ENCODE measurements at places on chromosomes 2 and 18.

DNA sequence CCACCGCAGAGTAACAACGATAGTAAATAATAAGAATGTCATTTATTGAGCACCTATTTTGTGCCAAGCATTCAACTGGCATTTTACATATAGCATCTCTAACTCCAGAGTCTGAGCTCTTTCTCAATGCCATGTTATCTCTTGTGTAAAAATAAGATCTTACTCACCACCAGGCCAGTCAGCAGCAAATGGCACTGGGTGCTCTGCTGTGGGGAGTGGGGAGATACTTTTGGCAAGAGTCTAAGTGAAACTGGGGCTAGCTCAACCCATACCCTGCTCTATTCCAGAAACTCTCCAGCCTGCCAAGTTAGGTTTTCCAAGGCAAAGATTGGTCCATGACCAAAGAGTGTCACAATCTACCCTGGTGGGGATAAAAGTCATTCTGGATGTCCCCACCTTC, 5.0 kb upstream of the SLC4A3 start:
- peaks cover 64% of the 10 kb centered on the region for H3K27me3 ChIP-seq
- DNase-seq, result no peak
- H3K36me3 ChIP-seq, result no peaks in the 10 kb centered on the region
- no peak overlapping the region for H3K27ac ChIP-seq
- peaks cover 8% of the 10 kb centered on the region for H3K4me1 ChIP-seq

DNA sequence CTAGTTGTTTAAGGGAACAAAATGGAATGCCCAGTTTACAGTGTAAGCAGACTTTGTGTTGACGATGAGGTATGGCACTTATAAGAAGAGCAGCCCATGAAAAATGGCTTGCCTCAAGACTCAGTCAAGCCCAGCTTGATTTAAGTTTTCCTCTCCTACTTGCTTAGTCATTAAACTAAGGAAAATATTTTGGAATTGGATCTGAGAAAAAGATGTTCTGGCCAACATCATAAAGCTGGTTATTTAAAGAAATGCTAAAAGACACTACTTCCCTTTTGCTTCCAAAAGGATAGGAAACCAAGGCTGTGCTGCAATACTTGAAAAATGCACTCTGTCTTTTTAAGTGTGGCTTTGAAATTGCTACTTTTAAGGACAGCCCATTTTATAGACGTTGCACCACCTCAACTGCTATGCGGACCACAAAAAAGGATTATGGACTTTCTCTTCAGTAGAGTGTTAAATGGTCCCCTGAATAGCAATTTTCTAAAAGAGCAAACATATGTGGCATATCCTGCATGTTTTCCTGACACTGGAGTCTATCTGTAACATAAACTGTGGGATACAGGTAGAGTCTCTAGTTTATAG, 32.1 kb downstream of the CCDC141 start:
- no peak overlapping the region for H3K4me3 ChIP-seq
- H3K4me1 ChIP-seq, result peaks cover 5% of the 10 kb centered on the region
- H3K27me3 ChIP-seq, result no peaks in the 10 kb centered on the region

- DNase-seq, result no peak
- no peaks in the 10 kb centered on the region for H3K27me3 ChIP-seq
- H3K36me3 ChIP-seq, result no peaks in the 10 kb centered on the region
- H3K4me3 ChIP-seq, result no peak overlapping the region
- peaks cover 82% of the 10 kb centered on the region for H3K4me1 ChIP-seq
Measured at GRCh38 chr2:239307921-239308613, 92.8 kb downstream of the HDAC4 start.

DNA sequence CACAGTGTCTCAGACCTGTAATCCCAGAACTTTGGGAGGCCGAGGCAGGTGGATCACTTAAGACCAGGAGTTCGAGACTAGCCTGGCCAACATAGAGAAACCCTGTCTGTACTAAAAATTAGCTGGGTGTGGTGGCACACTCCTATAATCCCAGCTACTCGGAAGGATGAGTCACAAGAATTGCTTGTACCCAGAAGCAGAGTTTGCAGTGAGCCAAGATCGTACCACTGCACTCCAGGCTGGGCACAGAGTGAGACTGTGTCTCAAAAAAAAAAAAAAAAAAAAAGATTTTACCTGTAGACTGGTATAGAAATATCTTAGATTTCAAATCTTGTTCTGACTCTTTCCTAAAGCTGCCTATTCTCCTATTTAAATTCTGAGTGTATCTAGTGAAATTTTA, 7.2 kb upstream of the KLHL29 start:
- DNase-seq, result no peak
- peaks cover 34% of the 10 kb centered on the region for H3K27me3 ChIP-seq
- H3K4me3 ChIP-seq, result no peak overlapping the region

DNA sequence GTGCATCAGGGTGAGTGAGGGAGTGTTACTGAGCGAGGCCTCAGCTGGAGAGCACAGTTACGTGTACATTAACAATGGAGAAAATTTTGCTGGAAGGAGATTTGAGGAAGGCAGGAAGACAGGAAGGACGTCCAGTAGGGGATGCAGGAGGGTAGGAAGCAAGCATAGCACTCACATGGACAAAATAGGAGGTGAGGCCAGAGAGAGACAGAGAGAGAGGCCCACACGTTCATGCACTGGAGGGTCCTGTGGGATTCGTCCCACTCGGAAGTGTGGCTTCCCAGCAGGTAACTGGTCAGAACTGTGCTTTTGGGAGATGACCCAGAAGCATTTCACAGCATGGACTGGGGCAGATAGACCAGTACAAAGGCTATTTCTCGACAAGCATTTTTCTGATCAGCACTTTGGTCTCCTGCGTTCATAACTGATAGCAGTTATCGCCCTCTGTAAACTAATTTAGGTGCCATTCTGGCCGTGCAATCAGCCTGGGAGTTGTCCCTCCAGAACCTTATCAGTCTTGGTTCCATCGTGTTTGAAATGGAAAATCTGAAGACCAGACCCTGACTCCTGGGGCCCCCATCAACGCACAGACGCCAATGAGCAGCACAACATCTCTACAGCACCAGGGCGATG, 5.7 kb downstream of the LCT start:
- H3K27ac ChIP-seq, result peak overlapping the region; percentile 41
- peaks cover 25% of the 10 kb centered on the region for H3K4me1 ChIP-seq
- no peak for DNase-seq
- H3K4me3 ChIP-seq, result no peak overlapping the region
- H3K27me3 ChIP-seq, result peaks cover 3% of the 10 kb centered on the region

- H3K4me3 ChIP-seq, result no peak overlapping the region
- H3K4me1 ChIP-seq, result peaks cover 37% of the 10 kb centered on the region
- no peak overlapping the region for H3K27ac ChIP-seq
- DNase-seq, result no peak
- H3K27me3 ChIP-seq, result no peaks in the 10 kb centered on the region
Measured at GRCh38 chr2:6927186-6927585, 10.0 kb downstream of the RNF144A start.

DNA sequence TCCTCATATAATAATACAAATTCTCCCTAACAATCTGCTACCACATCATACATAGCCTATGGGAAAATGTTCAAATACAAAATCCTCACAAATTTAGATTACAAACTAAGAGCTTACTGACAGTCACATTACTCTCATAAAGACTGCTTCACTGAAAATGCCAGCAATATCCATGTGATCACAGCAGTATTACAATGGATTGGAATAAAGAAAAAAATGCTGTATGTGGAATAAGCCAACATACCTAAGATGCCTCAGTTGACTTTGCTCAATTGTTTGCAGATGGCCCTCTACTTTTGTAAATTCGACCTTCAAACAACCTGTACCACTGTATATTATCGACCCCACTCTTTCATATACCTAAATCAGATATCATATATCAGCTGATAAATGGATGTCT, 88.7 kb downstream of the DYM start:
- no peaks in the 10 kb centered on the region for H3K27me3 ChIP-seq
- H3K27ac ChIP-seq, result no peak overlapping the region
- H3K36me3 ChIP-seq, result peaks cover 5% of the 10 kb centered on the region
- no peak for DNase-seq
- no peak overlapping the region for H3K4me3 ChIP-seq

DNA sequence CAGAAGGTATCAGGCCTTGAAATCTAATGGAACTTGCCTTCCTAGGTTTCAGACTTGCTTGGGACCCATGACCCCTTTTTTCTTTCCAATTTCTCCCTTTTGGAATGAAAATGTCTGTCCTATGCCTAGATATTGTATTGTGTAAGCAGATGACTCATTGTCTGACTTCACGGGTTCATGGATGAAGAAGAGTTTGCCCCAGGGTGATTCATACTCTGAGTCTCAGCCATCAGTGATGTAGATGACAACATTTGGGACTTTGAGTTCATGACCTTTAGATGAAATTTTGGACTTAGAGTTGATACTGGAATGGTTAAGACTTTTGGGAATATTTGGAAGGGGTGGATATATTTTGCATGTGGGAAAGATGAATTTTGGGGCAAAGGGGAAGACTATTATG, 11.2 kb upstream of the SCYGR5 start:
- no peak overlapping the region for H3K27ac ChIP-seq
- no peak for DNase-seq
- no peaks in the 10 kb centered on the region for H3K36me3 ChIP-seq
- no peak overlapping the region for H3K4me3 ChIP-seq
- H3K27me3 ChIP-seq, result peaks cover 4% of the 10 kb centered on the region

- no peak overlapping the region for H3K4me3 ChIP-seq
- peaks cover 7% of the 10 kb centered on the region for H3K27me3 ChIP-seq
- DNase-seq, result no peak
- H3K27ac ChIP-seq, result no peak overlapping the region
- H3K4me1 ChIP-seq, result peaks cover 39% of the 10 kb centered on the region
Measured at GRCh38 chr2:128284841-128285240, 33.8 kb downstream of the HS6ST1 start.

DNA sequence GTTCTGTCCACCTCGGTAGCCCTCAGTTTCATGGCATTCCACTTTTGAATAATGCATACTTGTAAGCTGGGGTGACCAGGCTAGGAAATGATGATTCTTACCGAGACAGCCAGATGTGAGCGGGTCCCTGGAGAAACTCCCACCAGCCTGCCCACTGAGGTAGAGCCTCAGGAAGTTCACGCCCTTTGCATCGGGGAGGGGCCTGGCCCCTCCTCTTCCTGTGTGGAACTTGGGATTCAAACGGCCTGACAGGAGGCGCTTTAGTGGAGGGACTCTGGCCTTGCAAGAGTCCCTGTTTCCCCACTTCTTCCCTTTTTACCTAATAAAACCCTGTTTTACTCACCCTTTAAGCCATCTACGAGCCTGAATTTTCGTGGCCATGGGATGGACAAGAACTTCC, 44.6 kb downstream of the MRO start:
- peaks cover 7% of the 10 kb centered on the region for H3K4me1 ChIP-seq
- no peak overlapping the region for H3K27ac ChIP-seq
- peaks cover 6% of the 10 kb centered on the region for H3K36me3 ChIP-seq
- H3K4me3 ChIP-seq, result no peak overlapping the region
- peaks cover 7% of the 10 kb centered on the region for H3K27me3 ChIP-seq

GRCh38 chr2:74938264-74938663, 20.2 kb upstream of the POLE4 start:
- H3K4me1 ChIP-seq, result no peaks in the 10 kb centered on the region
- no peaks in the 10 kb centered on the region for H3K36me3 ChIP-seq
- peaks cover 14% of the 10 kb centered on the region for H3K27me3 ChIP-seq

GRCh38 chr18:43589611-43590151, 312.4 kb upstream of the SYT4 start:
- no peaks in the 10 kb centered on the region for H3K4me1 ChIP-seq
- no peak overlapping the region for H3K4me3 ChIP-seq
- H3K36me3 ChIP-seq, result no peaks in the 10 kb centered on the region
- no peak overlapping the region for H3K27ac ChIP-seq
- H3K27me3 ChIP-seq, result peaks cover 4% of the 10 kb centered on the region
- DNase-seq, result no peak

DNA sequence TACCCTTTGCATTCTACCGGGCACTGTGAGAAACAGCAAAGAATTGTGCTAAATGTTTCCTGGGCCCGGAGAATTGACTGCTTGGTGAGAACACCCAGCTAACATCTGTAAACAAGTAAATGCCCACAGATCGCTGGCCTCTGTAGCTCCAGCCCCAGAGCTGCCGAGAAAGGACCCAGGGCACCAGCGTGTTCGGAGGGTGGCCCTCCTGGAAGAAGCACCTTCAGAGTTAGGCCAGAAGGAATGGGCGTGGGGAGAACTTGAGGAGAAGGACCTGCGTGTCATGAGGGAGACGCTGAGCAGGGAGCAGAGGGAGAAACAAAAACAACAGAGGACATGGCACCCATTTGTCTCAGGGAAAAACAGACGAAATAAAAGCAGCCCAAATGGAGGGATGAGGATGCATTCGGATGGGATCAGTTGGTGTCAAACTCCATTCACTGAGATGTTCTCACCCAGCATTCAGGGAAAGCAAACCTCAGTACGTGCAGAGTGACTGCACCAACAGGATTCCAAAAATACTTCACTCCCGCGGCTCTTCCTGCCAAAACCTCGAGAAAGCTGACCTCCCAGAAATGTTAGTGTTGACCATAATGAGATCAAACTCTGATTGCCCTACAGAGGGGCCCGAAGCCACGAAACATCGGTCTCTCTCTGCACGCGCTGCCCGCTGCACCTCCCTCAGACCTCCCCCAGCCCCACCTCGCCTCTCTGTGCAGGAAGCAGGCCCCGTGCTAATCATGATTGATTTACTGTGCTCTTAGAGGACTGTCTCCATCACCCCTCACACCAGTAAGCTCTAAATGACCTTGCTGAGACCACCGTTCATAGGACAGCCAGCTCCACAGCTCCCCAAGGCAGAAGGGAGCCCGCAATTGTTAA, 376.3 kb upstream of the SALL3 start:
- H3K4me3 ChIP-seq, result no peak overlapping the region
- H3K4me1 ChIP-seq, result peaks cover 29% of the 10 kb centered on the region
- H3K36me3 ChIP-seq, result no peaks in the 10 kb centered on the region
- H3K27me3 ChIP-seq, result peaks cover 7% of the 10 kb centered on the region
- H3K27ac ChIP-seq, result peak overlapping the region; percentile 68

DNA sequence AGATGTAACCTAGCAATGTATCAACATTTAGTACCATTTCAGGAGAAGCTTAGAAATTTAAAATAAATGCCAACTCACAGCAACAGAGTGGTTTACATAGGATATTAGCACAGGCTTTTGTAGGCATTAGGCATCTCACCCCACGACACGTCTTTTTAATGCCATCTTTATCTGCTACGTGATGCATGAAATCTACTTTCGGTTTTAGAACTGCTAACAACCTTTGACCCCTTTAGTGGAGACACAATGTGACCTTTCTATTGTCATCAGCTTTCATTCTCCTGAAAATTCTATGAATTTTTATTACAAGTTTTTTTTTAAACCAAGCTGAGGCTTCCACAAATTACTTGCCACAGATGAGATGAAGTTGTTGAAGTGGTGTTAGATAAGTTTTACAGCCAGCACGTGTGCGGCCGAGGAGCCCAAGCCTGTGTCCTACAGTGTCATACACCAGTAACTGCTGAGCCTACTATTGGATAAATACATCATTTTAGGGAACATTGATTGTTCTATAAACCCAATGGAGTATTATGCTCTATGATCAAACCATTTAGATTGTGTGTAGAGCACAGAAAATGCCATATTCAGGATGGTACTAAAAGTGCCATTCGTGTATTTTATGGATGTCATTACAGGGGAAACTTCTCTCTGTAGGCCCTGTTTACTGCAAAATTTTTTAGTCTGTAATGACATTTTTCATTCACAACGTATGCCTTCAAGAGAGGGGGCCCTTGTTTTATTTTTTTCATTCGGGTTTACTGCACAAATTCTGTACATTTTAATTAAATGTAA, 151.6 kb downstream of the PTGR3 start:
- H3K4me3 ChIP-seq, result no peak overlapping the region
- no peak for DNase-seq
- H3K4me1 ChIP-seq, result peaks cover 19% of the 10 kb centered on the region
- peaks cover 6% of the 10 kb centered on the region for H3K27me3 ChIP-seq

GRCh38 chr2:185738679-185739472, at the start of gene FSIP2:
Gene FSIP2, plus strand, starts transcription at chr2:185738804. Its CDS starts 91 bp downstream, at chr2:185738895.
- DNase-seq, result peak; percentile 93
- H3K4me3 ChIP-seq, result peak within 1 kb of the TSS; percentile 82
- H3K27me3 ChIP-seq, result peaks cover 6% of the 10 kb centered on the region
- peaks cover 22% of the 10 kb centered on the region for H3K36me3 ChIP-seq
- H3K27ac ChIP-seq, result no peak within 1 kb of the TSS

All from nephron progenitor cell (in vitro differentiated cells).